ENCODE measurements at places on chromosomes 6 and 20. TPM values are rescaled to one million over a fixed set of nuclear protein-coding genes. Genes with fewer than 3 reads are reported as not detected.

Gene BPIFB1
- total RNA-seq = not detected

Gene ULBP1
- total RNA-seq = 29.8 TPM

DNA sequence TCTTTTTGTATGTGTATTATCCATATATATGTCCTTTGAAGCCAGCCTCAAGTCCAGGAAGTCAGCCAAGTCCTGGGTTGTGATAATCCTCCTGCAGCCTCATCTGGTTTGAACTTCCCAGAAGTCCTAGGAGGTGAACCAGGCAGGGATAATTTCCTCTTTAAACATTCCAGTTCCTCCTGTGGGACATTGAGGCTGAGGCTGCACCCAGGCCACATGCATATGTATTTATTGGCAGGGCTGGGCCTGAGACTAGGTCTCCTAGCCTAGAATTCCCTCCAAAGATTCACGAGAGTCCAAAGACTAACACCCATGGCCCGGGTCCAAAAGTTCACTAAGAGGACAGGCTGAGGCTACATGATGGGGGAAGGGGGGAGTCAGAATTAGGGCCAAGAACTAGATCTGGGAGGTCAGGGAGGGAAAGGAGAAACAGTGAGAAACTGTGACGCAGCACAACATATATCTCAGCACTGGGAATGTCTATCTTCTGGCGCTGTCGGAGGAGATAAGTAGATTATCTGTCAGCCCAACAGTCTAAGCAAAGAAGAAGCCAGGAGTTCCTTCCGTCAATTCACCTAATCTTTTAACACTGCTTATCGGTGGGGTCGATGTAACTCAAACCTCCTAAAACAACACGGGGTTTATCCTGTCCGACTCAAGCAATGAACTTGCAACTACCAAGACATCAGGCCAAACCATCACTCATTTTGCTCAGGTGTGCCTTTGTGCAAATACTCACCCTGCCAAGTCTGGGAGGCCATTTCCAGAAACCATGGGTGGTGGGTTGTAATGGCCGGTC, 43.3 kb downstream of the SNX5 start:
- DNase-seq = no peak

GRCh38 chr6:19153270-19153980, 683.7 kb upstream of the ID4 start:
- no peak for DNase-seq

Gene GSTA2
- total RNA-seq = not detected

Gene DEFB124
- not detected for total RNA-seq

GRCh38 chr20:22623211-22623610, 38.8 kb upstream of the FOXA2 start:
- no peak for DNase-seq

- no peak for DNase-seq
Observed at GRCh38 chr6:6377621-6378020, 57.2 kb upstream of the F13A1 start.

Gene FARS2
- 18.1 TPM for total RNA-seq

Gene ZNF335
- 14.6 TPM for total RNA-seq

GRCh38 chr6:25239498-25239897, 39.7 kb upstream of the CARMIL1 start:
- DNase-seq = no peak

GRCh38 chr6:118054082-118054481, 147.0 kb downstream of the SLC35F1 start:
- DNase-seq = no peak

DNA sequence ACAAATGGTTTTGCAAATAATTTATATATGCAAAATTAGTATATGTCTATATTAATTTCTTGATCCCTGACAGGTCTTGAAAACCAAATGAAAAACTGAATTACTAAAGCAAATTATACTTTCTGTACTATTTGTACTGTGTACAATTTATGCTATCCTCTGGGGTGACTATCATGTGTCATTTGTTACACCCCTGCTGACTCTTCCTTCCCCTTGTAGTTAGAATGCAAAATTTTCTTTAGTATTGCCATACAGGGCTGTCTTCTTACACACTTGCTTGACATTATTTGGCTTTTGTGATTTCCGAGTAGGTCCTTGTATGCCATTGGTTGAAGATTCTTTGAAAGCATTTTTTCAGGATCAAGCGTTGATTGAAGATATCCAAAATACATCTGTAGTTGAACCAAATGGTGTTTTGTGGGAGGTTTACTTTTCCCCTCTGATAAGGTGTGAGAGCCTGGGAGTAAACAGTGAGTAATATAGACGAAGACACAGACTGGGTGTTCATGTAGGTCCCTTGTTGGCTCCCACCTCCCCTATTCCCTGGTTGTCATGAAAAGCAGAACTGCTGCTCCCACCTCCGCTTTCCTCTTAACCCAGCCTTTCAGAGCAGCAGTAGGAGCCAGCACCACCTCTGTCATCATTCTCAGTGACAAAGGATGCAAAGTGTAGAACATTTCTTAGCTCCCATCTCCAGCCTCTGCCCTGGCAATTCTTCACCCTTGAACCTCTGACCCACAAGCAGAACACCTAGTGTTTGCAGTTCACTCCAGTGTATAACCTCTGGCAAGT, 29.0 kb downstream of the NCOA7 start:
- no peak for DNase-seq

GRCh38 chr6:149681209-149681608, 32.7 kb upstream of the KATNA1 start:
- no peak for DNase-seq

Gene CDSN
- total RNA-seq = not detected

- no peak for DNase-seq
Observed at GRCh38 chr6:162435071-162435470, 292.5 kb downstream of the PRKN start.

- no peak for DNase-seq
Observed at GRCh38 chr6:6795393-6795792, 206.9 kb downstream of the LY86 start.
